Sigmoid colon (tissue), 7 donors: ENCODE measurements at places on chromosomes 2 and 18. TPM values are rescaled to one million over a fixed set of nuclear protein-coding genes. Genes with fewer than 3 reads are reported as not detected.

PLEKHB2 gene
- total RNA-seq = 32.2 TPM

EIPR1 gene
- 15.0 TPM for total RNA-seq

GALNT3 gene
- total RNA-seq = 1.1 TPM

EGR4 gene
- total RNA-seq = not detected

EHD3 gene
- 7.8 TPM for total RNA-seq

ITGAV gene
- 117 TPM for total RNA-seq

MC5R gene
- total RNA-seq = not detected

IL36RN gene
- total RNA-seq = not detected

CD28 gene
- total RNA-seq = 0.82 TPM

RGPD4 gene
- total RNA-seq = not detected

TRIM54 gene
- total RNA-seq = 0.41 TPM

ADCYAP1 gene
- total RNA-seq = 5.6 TPM

PLCD4 gene
- 35.9 TPM for total RNA-seq

POMC gene
- total RNA-seq = 18.1 TPM

CCDC195 gene
- total RNA-seq = not detected

TEKT4 gene
- not detected for total RNA-seq

C2orf78 gene
- not detected for total RNA-seq

KCNG2 gene
- not detected for total RNA-seq

THSD7B gene
- total RNA-seq = 0.27 TPM

EFEMP1 gene
- 37.7 TPM for total RNA-seq

COBLL1 gene
- total RNA-seq = 21.1 TPM

HOXD1 gene
- not detected for total RNA-seq

BOLL gene
- total RNA-seq = not detected

DYSF gene
- total RNA-seq = 12.5 TPM

RESP18 gene
- not detected for total RNA-seq

AGXT gene
- total RNA-seq = not detected

KCNK3 gene
- 2.9 TPM for total RNA-seq

CENPA gene
- not detected for total RNA-seq

IL1RL1 gene
- 8.0 TPM for total RNA-seq

ALK gene
- 2.9 TPM for total RNA-seq

CMPK2 gene
- 1.8 TPM for total RNA-seq

SPC25 gene
- 0.54 TPM for total RNA-seq

CKAP2L gene
- total RNA-seq = 0.54 TPM

CRYGD gene
- total RNA-seq = not detected

TMEM182 gene
- total RNA-seq = not detected
